ENCODE measurements at places on chromosomes 12 and 14. TPM values are rescaled to one million over a fixed set of nuclear protein-coding genes. Genes with fewer than 3 reads are reported as not detected.

TAC3 gene
- 0.09 TPM for total RNA-seq

DBX2 gene
- total RNA-seq: 0.22 TPM

DNA sequence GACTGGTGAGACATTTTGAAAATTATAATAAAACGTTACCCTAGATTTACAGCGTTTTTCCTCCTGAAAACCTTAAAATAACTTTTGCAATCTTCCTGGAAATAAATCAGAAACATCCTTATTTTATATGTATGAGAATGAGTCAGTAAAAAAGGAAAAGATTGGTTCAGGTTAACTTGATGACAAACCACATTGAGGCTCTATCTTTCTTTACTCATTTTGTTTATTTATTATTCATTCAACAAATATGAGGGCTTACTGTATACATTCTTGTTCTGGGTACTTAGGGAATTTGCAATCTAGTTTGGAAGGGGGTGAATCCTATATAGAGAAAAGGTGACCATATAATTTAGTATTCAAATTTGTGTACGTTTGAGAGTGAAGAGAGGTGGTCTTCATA is 156.6 kb downstream of the UNC79 start:
- DNase-seq: no peak

GRCh38 chr12:102551186-102551585 is 70.8 kb upstream of the IGF1 start:
- no peak for DNase-seq

DNA sequence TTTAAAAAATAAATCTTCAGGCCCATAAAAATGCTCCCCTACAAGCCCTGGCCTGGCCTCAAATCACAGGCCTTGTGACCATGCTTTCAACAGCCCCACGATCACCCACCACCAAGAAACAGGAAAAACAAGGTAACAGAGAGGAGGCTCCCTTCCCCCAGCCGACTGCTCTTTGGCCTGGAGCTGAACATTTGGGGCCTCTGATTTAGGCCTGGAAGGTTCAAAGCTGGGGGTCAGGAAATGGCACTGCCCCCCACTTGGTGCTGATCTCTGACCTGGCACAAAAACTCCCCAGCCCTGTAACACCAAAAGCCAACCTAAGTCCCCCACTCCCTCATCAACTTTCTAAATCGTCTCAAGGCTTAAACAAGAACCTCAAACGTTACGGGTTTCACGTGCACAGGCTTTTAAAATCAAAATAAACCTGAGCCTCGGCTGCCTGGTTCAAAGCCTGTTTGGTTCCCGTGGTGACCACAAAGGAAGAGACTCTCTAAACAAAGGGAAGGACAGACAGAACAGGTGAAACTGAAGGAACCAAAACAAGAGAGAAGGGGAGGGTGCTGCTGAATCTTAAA is 9.0 kb downstream of the ACTN1 start:
- DNase-seq: peak; percentile 39

DNA sequence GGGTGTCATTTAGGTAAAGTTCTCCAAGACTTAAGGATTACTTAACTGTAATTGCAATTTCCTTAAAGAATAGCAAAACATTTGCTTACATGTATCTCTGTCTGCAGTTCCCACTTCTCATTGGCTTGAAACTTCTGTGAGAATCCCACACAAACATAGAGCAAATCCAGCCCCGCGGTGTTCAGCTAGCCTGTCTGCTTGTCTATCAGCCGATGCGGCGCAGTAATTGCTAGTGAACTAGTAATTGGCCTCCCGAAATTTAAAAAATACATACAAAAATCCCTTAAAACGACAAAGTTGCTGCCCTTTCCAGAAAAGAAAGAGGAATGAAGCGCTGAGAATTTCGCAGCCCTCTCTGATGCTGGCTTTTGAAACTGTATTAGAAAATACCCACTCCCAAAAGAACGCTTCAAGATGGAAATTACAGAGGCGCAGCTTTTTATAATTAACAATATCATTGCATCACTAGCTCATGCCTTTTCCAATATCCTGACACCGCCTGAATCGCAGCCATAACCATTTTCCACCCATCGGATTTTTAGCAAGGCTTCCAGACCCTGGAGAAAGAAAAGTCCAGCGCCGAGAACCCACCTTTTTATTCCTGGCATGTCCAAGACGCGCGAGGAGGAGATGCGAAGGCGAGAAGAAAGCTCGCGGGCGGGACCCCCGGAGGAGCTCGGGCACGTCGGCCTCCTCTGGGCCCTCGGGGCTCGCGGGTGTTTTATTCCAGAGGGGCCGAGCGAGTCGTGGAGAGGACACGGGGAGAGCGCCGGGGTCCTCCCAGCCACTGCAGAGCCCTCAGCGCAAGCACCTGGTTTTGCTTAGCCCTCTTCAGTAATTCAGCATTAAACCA is 646 bp downstream of the FBLN5 start:
- DNase-seq: peak; percentile 80
